ENCODE measurements at places on chromosomes 5 and 9.

GRCh38 chr5:143268388-143268787, 135.1 kb downstream of the NR3C1 start:
- no peak for DNase-seq

GRCh38 chr5:71778678-71779276, 59.7 kb downstream of the CARTPT start:
- DNase-seq, result peak; percentile 46

- DNase-seq, result no peak
Measured at GRCh38 chr5:22591461-22591860, 261.7 kb downstream of the CDH12 start.

DNA sequence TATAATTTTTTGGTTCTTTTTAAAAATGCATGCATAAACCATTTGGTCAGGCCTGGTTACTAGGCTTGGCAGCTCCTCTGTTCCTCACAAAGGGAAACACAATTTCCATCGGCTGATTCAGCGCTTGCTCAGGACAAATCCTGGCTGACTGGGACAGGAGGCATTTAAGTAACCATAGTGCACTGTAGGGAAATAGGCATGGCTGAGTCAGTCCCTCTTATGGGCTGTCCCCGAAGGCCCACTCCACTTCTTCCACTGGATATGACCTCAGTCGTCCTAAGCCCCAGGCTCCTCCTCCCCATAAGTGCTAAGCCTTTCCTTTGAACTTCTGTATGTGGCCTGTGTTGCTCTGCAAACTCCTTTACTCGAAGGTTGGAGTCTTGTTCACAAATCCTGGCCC, 71.2 kb upstream of the GLIS3 start:
- DNase-seq, result peak; percentile 63

DNA sequence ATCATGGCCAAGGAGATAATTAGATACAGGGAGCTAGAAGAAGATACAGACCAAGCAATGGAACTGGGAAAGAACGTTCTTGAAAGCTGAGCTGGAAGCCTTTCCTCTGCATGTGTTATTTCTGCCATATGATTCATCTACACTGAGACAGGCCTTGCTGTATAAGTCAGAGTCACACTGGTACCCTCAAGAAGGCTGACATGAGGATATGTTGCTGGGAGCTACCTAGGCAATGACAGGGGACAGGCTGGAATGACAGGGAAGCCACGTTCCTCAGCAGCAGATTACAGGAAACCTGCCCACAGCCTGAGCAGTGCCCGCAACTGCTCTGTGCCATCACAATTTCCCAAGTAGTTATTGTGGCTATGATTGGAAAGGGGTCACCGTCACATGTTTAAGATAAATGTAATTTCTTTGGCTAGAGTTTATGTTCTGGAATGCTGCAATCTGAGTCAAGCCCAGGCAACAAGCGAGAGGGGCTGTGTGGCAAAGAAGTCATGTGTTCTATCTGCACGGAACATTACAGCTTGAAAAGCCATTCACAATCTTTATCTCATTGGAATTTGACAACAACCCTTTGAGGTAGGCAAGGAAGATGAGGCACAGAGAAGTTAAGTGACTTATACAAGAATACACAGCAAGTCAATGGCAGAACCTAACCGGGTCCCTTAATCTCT, 108.2 kb downstream of the TTLL11 start:
- DNase-seq, result no peak

- DNase-seq, result peak; percentile 55
Measured at GRCh38 chr5:132070460-132071337, 2.9 kb upstream of the CSF2 start.

DNA sequence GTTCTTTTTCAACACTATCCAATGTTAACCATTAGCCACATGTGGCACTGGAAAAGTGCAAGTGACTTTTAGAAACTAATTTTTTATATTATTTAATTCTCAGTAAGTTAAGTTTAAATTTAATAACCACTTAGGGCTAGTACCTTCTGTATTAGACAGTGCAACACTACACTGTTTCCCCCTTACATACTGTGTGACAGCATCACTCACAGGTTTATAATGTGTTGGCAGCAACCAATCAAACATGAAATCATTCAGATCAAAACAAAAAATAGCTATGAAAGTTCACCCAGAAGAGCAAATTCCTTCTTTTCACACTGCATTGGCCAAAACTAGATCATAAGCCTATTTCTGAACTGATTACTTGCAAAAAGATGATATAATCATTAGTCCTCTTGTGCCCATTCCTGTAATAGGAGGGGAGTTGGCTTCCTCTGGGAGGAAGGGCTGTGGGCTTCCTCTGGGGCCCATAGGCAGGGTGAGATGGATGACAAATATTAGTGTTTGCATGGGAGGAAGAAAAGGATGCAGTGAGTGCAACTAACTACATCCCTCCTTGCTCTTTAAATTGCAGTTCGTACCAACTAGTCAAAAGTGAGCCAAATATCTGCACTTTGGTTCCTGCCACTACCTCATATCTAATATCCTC, 708.1 kb upstream of the RGMB start:
- no peak for DNase-seq

DNA sequence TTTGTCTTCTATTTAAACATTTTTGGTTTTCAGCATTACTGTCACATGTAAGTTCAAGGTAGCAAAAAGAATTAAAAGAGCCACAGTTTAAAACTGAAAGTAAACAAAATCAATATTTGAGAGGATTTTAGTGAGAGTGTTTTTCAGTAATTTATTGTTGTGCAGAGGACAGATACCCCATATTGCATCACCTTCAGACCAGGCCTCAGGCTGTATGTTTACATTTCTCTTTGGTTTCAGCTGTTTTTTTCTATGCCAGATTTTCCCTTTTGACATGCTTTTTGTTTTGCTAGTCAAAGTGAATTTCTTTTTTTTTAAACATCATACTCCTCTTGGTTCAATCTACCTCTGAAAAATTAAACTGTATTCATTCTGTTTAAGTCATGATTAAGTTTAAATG, 47.2 kb downstream of the MAST4 start:
- DNase-seq, result no peak

GRCh38 chr5:90941002-90941720, 382.6 kb downstream of the ADGRV1 start:
- no peak for DNase-seq

DNA sequence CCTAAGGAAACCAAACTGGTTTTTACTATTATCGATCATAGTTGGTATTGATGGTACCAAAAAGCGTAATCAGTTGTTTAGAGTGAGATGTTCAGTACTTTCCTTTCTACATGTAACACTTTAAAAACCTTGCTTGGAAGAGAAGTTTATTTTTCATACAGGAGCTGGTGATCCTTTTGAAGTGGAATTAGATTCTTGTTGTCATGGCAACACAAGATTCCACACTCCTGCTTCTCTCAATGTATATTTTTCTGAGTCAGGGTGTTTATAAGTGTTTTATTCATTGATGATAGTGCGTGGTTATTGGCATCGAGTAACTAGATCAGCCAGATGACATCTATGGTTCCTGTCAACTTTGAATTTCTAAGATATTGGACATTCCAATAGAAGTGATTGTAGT, 181.1 kb upstream of the CHD1 start:
- no peak for DNase-seq

GRCh38 chr9:83625178-83625577, 2.2 kb downstream of the IDNK start:
- DNase-seq, result no peak

DNA sequence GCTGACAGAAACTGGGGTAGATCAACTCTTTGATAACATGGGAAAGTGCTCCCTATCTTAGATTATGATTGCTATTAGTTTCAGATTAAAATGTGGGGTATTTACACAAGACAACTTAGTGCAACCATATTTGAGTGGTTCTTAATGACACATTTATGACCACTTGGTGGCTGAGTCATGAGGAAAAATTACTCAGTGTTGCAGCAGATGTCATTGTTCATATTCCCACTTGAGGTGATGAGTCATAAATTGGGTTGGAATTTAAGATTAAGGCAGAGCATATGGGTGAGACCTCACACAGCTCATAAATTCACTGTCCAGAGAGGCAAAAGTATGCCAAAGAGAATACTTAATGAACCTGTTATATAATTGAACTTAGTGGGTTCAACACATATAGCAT, 408.3 kb downstream of the DMRT2 start:
- peak; percentile 36 for DNase-seq

- no peak for DNase-seq
Measured at GRCh38 chr5:123000731-123001130, 35.8 kb downstream of the PPIC start.

DNA sequence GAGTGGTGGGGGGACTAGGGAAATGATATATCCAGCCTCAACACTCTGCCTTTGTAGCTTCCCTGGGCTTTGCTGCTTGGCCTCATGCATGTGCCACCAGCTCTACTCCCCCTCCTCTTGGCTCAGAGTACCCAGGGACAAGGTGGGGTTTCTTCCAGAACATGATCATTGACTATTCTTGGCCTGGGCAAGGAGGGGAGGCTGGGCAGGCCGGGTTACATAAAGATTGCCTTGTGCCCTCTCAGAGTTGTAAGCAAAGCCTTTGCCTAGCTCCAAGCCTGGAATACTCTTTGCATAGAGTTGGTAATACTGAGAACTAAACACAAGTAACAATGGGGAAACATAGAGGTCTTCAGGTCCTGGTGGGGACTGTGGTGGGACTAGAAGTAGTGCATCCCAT, 11.9 kb downstream of the ADRB2 start:
- no peak for DNase-seq

DNA sequence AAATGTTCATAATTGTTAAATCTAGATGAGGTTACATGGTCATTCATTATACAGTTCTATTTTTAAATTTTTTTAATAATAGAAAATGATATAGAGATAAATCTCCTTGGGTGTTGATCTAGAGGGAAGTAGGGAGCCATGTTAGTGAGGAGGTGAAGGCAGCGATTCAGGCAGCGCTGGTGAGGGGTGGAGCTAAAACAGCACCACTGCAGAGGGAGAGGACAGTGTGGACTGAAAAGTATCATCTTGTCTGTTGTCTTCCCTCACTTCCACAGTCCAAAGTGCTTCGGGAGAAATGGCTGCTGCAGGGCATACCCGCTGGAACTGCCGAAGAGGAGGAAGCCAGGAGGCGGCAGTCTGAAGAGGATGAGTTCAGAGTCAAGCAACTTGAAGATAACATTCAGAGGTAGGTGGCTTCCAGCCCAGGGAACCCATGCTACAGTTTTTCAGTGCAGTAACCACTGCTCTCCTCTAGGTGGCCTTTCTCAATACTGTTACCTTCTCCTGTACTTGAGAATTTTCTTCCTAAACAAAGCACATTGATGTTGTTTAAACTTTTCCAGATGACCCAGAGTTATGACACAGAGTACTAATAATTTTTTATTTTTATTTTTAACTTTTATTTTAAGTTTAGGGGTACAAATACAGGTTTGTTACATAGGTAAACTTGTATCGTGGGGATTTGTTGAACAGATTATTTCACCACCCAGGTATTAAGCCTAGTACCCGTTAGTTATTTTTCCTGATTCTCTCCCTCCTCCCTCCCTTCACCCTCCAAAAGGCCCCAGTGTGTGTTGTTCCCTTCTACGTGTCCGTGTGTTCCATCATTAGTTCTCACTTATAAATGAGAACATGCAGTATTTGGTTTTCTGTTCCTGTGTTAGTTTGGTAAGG, 100.5 kb downstream of the PALM2AKAP2 start:
- peak; percentile 46 for DNase-seq

- no peak for DNase-seq
Measured at GRCh38 chr9:117375956-117376355, 38.9 kb downstream of the ASTN2 start.

DNA sequence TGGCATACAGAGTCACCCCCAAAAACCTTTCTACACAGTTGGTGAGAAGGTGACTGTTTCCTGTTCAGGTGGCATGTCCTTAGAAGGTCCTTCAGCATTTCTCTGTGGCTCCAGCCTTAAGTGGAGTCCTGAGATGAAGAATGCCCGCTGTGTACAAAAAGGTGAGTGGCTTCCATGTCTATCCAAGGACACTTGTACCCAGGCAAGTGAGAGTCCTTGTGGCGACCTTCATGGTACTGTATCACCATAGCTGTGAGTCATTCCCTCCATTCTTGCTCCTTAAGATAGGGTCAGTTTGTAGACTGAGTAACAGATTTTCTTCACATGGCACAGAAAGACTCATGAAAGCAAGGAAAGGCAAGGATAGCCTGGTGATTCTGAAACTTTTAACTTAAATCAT, 63.1 kb downstream of the C7 start:
- DNase-seq, result no peak

DNA sequence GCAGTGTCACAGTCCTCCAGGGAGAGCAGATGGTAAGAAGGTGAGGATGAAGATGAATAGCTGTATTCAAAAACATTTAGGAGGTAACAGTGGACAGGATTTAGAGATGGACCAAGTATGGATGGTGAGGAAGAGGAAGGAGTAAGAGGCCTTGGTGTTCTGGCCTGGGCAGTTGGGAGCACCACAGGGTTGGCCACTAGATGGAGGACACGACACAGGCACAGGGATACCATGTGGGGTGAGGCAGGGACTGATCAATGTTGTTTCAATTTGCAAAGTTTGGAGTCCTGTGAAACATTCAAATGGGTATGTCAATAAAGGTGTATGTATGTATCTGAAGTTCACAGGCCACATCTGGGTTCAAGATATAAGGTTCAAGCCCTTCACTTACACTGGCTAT, 141.1 kb upstream of the RASEF start:
- no peak for DNase-seq

GRCh38 chr5:126503602-126504104, 80.4 kb downstream of the GRAMD2B start:
- DNase-seq, result peak; percentile 68

GRCh38 chr5:38373743-38374142, 115.4 kb downstream of the EGFLAM start:
- peak; percentile 21 for DNase-seq

DNA sequence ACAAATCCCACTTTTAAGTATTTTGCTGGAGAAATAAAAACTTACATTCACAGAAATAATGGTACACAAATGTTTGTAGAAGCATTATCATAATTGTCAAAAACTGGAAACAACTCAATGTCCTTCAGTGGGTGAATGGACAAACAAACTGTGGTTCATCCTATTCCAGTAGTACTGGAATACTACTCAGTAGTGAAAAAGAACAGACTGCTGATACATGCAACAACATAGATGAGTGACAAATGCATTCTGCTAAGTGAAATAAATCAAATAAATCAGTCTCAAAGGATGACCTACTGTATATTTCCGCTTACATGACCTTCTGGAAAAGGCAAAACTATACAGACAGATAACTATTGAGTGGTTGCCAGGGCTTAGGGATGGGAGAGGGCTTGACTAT, 114.1 kb downstream of the ANKRD55 start:
- DNase-seq, result no peak

DNA sequence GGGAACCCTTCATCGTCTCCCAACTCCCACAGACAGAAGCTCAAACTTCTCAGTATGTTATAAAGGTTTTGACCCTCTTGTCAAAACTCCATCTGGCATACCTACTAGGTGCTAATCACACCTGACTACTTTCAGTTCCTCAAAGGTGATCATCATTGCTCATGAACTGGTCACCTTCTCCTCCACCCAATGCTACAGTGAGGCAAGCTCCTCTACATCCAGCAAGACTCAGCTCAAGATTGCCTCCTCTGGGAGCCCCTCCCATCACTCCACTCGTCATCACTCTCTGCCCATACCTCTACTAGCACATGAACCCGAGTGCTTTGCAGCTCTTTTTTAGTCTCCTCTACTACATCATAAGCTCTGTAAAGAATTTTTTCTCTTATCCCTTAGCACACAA, 102.4 kb downstream of the LPAR1 start:
- no peak for DNase-seq

GRCh38 chr5:53256746-53257145, 147.2 kb upstream of the MOCS2 start:
- peak; percentile 3 for DNase-seq

Measured in lung microvascular endothelial cell (primary cell).